ENCODE measurements at places on chromosomes 7 and 10. TPM values are rescaled to one million over a fixed set of nuclear protein-coding genes. Genes with fewer than 3 reads are reported as not detected.

GRCh38 chr7:91270372-91270771, 6.1 kb downstream of the FZD1 start:
- no peak for DNase-seq

- DNase-seq: no peak
Measured at GRCh38 chr7:43151076-43151475, 38.6 kb downstream of the HECW1 start.

GRCh38 chr10:122665946-122666345, 33.7 kb downstream of the C10orf120 start:
- DNase-seq: no peak

Gene WNT8B
- total RNA-seq: not detected

GRCh38 chr10:71819441-71819861, 31.6 kb downstream of the PSAP start:
- no peak for DNase-seq

DNA sequence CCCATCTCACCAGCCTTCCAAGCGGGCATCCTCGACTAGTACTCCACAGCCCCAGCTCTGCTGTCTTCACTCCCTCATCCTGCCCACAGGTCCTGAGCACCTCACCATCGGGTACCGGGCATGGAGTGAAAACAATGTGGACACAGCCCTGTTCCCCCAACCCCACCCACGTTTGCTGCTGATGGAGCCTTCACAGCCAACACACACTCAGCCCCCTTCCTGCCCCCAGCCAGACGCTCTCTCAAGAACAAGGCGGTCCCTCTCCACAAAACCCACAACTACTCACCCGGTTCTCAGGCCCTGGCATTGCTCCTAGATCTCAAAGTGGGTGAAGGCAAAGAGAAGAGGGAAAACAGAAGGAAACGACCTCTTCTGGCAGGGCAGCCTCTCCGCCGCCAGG, 56.1 kb downstream of the SLIT1 start:
- no peak for DNase-seq

Gene CLDN3
- total RNA-seq: not detected

DNA sequence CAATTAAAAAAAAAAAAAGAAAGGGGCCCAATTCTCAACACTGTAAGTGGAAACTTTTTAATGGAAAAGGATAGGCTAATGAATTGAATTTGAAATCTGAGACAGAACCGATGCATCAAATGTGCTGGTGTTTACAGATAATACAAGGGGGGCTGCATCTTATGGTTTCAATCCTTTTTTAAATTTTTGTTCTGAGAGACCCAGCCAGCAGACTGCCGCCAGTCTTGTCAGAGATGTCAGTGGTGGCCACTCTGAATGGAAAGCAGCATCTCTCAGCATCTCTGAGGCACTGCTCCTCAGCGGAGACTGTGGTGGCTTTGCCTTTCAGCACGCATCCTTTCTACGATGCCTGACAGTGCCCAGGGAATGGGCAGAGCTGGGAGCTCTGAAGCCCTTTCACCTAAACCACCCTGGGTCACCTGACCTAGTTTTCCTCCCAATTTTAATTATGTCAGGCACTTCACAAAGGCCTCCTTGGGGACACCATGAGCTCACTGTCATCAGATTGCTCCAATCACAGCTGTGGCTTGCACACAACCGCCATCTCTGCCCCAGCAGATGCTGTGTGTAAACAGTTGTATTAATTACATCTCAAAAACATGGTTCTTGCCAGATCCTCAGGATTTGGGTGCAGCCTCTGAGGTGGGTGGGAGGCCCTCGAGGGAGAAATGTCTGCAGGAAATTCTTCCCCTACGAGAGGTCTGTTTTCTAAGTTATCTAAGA, 81.2 kb downstream of the EGFR start:
- no peak for DNase-seq

DNA sequence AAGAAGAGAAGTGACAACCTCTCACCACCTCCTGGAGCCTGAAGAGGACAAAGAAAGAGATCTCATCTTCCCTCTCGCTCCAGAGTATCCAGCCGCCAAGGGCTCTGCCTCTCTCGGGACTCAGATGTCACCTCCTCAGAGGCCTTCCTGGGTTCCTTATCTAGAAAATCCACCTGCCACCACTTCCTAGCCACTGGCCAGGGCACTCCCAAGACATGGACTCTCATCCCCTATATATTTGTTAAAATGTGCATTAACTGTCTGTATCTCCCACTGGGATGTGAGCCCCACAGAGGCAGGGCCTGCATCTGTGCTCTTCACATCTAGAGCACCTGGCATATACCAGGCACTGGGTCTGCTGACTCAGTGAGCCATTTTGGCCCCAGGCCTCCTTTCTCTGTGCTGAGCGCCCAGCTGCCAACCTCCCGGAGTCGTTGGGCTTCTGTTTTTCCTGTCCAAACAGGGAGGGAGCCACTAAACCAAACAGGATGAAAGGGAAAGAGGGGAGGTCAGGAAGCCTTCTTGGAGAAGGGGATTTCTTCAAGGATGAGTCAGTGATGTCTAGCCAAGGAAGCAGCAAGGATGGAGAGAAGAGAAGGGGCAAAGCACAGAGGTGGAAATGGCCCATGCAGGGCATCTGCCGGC, 58.9 kb downstream of the KCNMA1 start:
- no peak for DNase-seq

GRCh38 chr10:69968830-69969229, 83.8 kb upstream of the MACROH2A2 start:
- no peak for DNase-seq
